ENCODE measurements at places on chromosomes 3 and 15.

- peak; percentile 54 for DNase-seq
Measured at GRCh38 chr15:71559616-71560015, 250.7 kb upstream of the NR2E3 start.

GRCh38 chr3:50139718-50140423, 15.3 kb upstream of the SEMA3F start:
- no peak for DNase-seq

DNA sequence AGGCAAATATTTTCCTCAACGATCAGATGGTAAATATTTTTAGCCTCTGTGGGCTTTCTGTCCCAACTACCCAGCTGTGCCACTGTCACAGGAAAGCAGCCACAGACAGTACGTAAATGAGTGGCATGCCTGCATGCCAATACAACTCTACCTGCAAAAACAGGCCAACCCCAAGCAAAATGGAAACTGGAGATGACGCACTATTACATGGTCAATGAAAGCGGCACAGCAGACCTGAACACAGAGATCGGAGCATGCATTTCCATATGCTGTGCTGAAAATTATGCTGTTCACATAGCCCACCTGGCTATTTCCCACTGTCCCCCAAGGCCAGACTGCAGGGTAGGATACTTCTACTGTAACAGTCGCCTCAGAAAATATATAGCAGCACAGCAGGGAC, 57.8 kb downstream of the HERC2 start:
- no peak for DNase-seq

DNA sequence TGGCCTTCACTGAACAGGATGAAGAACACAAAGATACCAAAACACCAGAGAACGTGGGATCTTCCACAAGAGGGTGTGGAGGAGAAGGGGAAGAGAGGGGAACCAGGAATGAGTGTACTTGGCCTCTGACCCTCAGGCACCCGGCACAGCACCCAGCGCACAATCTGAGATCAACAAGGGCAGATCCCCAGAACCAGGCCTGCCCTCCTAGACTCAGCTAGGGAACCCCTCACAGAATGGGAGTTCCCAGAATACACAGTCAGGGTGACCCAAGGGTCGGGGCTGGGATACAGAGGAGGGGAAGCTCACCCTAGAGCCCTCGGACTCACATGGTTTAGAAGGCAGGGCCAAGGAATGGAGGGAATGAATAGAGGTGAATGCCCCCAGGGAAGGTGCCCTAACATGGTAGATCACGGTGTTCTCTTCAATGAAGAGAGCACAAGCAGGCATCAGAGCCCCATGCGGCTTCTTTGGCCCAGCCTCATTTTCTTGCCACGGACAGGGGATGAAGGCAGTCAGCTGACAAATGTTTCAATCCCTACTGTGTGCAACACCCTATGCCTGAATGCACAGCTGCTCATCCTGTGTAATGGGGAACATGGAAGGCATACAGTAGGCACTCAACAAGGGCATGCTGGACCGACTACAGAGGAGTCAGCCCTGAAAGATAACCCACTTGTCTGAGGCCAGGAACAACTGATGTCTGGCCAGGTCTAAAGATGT, 13.1 kb downstream of the BMF start:
- DNase-seq, result no peak

DNA sequence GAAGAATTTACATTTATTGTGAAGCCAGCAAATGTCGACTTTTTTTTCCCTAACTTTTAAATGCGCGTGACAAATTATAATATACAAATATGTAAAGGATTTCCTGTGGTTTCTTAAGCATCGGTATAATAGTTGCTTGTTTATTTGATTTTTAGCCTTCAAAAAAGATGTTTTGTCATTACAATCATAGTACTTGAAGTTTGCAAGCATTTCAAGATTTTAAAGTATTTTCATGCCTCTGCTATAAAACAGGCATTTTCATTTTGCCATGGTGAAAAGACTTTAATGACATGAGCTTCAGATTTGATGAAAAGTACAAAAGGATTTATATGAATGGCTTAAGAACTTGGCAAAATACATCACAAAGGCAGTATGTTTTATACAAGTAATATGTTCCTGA, 9.4 kb upstream of the P2RY12 start:
- no peak for DNase-seq

GRCh38 chr15:59280855-59281254, 74.2 kb downstream of the LDHAL6B start:
- no peak for DNase-seq

GRCh38 chr3:71551311-71551919, 32.1 kb downstream of the FOXP1 start:
- DNase-seq, result no peak

DNA sequence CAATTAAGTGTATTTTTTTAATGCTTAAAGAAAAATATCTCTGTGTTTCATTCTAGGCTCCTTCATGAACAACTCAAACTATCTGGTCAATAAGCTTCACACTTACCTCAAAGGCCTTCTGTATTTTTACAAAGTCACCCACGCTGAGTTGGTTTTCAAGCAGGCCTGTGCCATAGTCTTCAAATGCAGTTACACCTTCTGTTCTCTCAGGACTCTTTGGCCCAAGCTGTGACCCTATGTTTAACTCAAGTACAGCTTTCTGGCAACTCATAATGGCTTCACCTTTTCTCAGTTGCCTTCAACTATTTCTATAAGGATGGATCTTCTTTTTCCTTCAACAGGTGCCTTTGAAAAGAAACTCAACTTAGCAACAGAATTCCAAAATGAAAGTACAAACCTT, 587 bp downstream of the WDR49 start:
- no peak for DNase-seq

DNA sequence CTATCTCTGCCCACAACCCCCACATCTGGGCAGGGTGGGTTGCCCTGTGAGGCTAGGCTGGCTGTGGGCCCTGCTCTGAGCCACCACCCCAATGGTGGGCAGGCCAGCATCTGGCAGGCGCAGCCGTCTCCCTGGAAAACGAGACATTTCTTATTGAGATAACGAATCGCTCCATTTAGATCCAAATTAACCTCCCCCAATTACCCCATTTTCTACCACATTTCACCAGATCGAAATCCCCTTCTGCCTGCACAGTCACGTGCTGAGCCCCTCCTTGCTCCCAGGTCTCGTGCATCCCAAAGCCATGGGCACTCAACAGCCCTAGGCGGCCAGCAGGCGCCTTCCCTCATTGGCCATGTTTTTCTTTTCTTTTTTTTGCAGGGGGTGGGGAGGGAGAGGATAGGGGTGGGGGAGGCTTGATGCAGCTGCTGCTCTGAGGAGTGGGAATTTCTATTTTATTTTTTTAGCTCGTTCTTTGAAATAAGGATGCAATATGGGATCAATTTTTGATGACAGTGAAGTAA, 53.0 kb upstream of the TMEM115 start:
- no peak for DNase-seq

GRCh38 chr3:187265461-187265955, 26.0 kb downstream of the MASP1 start:
- no peak for DNase-seq

GRCh38 chr3:193665370-193665989, 72.5 kb downstream of the OPA1 start:
- DNase-seq, result peak; percentile 30

DNA sequence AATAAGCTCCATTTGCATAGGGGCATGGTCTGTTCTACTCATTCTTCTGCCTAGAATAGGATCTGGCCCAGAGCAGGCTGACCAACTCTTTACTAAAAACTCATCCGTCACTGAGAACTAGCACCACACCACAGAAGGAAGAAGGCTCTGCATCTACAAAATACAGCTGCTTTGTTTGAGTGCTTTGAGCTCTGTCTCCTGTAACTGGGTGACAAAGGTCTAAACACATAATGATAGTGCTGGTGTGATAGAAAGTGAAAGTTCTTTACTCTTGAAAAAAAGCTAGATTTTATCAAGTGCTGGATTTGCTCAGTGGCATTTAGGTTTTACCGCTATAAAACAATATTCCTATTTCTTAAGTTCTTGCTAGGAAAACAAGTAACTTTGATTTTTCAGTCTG, 140.7 kb downstream of the FHIT start:
- no peak for DNase-seq

Measured in fibroblast of lung (primary cell).